Caudate nucleus (tissue), 63 donors: ENCODE measurements at places on chromosomes 6 and 20.

DNA sequence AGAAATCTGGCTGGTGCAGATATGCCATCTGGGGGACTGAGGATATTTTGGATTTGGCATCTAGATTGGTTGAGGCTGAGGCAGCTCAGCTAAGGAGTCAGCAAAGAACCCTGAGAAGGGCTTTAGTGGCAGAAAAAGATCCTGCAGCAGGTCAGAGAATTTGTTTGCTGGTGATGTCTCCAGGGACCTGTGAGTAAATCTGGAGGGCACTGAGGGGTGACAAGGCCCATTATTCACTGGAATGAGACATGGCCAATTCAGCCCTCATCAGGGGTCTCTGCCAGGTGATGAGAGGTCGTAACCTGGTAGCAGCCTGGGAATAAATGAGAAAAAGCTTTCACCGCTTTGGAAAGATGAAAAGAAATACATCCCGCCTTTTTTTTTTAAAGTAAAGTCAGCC is 118.3 kb upstream of the FBXL4 start:
- DNase-seq = no peak

- DNase-seq = no peak
These were observed 73.1 kb downstream of the AGPAT4 start for GRCh38 chr6:161200610-161201370.

- DNase-seq = no peak
These were observed 241.9 kb upstream of the STXBP5 start for GRCh38 chr6:146962329-146962728.

DNA sequence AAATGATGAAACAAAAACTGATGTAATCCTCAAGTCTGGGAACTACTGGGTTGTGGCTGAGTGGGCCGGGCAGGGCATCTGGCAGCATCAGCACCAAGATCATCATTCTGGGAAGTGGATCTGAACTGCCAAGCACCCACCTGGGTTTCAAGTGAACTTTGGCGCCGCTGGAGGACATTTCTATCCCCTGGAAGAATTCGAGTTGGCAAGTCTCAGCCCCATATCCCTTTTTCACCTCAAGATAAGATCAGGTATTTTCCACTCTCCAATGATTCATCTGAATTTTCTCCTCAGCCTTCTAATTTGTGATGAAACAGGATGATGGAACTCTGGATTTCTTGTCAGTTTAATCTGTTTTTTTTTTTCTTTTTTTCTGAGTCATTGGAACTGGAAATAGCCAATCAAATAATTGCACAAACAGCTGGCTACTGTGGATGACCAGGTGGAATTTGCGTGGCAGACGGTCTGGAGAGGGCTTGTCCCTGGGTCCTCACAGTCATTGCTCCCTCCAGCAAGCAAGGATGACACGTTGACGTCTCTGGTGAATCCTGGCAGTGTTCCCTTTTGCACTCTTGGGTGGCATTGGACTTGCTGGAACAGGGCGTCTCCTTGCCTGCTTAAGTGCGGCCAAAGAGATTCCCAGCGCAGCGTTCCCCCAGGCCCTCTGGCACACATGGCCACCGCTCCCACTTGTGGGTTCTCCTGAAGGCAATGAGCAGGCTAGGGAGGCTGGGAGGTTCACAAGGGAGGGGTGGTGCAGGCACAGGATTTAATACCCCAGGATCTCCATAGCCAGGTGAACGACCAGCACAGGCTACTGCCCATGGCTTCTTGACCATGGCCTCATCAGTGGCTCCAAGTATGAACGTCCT is 80.4 kb downstream of the DHX35 start:
- no peak for DNase-seq

DNA sequence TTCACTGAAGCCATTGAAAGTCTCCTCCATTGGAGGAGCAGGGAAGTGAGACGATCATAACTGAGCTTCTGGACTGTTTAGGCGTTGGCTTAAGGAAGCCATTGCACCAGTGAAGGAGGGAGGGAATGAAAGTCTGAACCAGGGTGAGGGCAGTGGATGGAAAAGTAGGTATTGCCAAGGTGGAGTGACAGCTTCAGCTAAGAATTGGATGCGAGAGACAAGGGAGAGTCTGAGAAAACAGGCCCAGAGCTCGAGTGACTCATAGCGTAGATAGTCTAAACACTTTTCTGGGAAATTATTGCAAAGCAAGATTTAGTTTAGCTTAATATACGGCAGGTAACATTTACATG is 4.5 kb downstream of the DSP start:
- no peak for DNase-seq

- DNase-seq = no peak
These were observed 43.6 kb downstream of the MDGA1 start for GRCh38 chr6:37653933-37654565.

DNA sequence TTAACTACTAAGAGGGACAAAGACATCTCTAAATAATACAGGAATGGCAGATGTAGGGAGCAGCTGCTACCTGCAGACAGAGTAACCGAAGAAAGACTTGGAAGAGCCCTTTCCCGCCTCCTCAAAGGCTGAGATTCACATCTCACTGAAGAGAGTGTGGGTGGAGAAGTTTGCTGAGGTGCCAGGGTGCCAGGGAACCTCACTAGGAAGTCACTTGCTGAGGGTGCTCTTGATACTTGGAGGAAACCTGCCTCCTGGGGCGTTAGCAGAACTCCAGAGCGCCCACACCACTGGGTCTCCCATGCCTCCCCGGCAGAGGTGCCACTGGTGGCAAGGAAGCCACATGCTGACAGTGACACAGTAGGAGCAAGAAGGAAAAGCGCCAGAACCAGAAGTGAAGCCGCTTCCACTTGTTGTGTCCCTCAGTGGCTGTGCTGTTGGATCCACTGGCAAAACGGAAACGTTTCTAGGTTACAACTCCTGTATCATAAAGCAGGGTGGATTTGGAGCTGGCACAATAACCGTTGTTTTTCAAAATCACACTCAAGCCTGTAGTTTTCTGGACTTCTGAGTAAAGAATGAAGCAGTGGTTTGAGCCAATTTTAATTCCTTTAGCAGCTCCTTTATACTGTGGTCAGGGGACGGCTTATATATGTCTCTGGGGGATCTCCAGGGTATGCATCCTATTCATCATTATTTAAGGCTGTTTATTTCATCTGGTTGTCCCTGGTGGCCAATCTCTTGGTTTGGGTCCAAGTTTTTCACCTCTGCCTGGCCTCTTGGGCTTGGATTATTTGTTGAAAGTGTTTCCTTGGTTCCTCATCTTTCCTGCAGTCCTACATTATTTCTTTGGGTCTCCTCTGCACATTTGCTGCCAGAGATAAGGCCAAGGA is 64.5 kb downstream of the CDC5L start:
- DNase-seq = no peak

GRCh38 chr6:170057961-170058877 is 232.7 kb downstream of the DLL1 start:
- DNase-seq = peak; percentile 65

DNA sequence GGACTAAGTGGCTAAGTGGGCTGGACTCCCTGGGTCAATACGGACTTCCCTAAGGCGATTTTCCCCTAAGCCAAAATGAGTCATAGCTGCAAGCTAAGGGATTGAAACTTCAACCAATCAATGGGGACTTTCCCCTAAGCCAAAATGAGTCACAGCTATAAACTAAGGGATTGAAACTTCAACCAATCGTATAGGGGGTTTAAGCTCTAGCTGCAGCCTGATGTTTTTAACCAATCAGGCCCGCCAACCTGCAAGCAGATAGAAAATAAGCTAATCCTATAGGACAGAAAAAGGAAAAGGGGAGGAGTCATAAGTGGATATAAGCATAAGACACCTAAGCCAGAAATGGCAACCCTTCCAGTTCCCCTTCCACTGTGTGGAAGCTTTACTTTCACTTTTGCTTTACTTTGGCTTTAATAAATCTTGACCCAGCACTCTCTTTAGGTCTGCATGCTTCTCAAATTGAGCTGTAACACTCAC is 655.0 kb upstream of the HS3ST5 start:
- DNase-seq = no peak

DNA sequence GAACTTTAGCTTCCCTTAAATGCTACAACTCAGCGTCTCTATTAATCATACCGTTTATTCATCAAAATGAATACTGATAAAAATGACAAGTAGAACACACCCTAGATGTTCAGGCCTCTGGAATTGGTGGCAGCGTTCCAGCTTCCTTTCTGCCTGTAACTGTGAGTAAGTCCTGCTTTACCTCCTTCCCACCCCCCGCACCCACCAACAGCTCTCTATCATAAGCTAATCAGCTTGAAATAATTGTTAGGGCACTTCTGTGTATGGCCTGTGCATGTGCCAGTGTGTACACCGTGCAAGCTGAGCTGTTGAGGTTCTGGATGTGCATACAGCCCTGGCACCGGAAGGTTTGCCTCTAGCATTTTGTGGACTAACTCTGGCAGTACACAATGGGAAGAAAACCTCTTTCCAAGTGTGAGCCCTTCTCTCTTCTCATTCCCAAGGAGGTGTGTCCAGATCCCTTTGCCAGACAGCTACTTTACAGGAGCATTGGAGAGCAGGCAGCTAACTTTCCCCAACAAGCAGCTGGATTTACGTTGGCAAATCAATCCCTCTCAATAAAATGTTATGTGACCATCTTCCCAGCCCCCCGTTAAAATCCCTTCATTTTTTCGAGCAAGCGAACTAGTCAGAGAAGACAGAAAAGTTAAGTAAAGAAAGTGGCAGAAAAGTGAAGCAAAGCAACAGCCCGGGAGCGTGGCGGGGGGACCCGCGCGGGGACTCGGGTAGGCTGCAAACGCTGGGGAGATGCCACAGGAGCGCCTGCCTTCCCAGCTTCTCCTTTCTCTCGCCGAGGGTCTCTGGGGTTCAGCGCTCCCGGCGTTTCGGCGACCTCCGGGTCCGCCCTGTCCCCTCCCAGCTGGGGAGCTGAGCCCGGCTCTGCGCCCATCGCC is 803 bp upstream of the ADGRG6 start:
- DNase-seq = no peak
